ENCODE measurements at places on chromosomes 3 and 15.

GRCh38 chr3:12507591-12508281 lies 23.5 kb downstream of the TSEN2 start:
- DNase-seq = no peak

- no peak for DNase-seq
Observed at GRCh38 chr15:67433495-67434099, 87.3 kb upstream of the C15orf61 start.

DNA sequence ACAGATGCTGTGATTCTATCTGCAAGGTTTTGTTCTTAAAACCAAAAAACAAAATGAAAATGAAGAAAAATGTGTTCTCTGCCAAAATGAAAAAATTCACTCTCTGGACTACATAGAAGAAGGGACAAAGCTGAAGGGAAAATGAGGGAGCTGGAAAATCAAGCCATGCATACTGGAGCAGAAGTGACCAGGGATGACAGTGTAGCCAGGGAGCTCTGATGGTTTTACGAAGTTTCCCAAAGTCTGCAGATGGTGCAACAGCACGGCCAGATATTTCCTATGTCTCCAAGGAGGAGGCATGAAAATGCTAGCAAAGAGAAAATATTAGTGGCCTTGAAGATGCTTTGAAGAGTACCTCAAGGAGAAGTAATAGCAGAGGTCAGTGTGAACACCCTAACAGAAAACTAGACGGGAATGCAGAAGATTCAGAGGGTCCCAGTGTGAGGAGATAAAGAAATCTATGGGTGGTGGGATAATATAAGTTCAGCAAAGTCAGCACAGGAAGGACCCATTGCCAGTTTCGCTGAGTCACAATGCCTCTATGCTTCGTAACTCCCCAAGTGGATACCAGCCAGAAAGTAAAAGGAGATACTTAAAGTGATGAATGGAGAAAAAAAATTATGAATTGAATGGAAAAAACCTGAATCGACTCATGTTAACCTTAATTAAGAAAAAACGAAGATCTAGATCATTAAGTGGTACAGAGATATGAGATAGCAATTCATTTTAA lies 39.0 kb upstream of the POMGNT2 start:
- DNase-seq = no peak

DNA sequence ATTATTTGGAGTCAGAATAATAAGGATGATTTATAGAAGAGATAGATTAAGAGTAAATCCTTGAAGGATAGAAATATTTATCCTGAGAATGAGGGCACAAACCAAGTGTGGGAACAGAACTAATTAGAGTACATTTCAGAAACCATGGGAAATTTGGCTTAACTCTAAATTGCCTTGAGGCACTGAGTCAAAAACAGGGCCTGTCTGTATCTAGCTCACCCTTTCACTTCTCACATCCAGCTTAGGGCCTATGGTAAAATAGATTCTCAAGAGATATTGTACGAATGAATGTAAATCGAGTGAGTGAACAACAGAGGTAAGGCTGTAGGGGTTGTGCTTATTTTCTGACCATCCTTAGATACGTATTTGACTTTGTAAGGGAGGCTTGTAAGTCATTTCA lies 586.1 kb upstream of the DPPA4 start:
- no peak for DNase-seq

GRCh38 chr3:59388555-59389270 lies 338.9 kb upstream of the CFAP20DC start:
- DNase-seq = no peak

Measured in SW 1271 (cell line).